CD4-positive, alpha-beta T cell treated with Interleukin-15 for 1 hour (primary cell): ENCODE measurements at places on chromosomes 6 and 20.

GRCh38 chr6:159976686-159977254 is 7.9 kb downstream of the IGF2R start:
- no peak for DNase-seq

GRCh38 chr6:145830612-145831011 is 16.0 kb upstream of the FBXO30 start:
- no peak for DNase-seq

- no peak for DNase-seq
Measured at GRCh38 chr6:33868141-33868540, 64.3 kb upstream of the MLN start.

DNA sequence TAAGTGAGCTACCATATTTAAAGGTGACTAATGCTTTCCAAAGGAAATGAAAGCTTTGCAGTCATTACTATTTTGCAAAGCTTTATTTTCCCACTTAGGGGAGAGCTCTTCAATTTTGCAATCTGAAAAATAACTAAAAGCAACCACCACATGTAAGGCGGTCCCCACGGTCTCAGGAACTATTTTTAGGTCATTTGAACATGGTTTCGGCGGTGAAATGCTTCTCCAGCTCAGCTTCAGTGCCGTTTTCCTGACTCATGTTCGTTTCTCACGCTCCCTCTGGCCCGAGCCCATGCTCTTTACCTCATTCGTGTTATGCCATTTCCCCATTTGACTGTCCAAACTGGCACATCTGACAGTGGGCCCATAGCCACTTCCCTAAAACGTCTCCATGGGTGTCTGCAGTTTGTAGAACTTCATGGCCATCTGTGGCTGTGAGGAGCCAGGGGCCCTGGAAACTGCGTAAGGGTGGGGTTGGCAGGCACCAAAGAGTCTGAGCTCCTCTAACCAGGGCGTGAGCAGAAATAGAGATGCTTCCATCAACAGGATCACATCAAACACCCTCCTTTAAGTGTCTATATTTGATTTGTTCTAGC is 46.5 kb downstream of the ADTRP start:
- DNase-seq: peak; percentile 83

DNA sequence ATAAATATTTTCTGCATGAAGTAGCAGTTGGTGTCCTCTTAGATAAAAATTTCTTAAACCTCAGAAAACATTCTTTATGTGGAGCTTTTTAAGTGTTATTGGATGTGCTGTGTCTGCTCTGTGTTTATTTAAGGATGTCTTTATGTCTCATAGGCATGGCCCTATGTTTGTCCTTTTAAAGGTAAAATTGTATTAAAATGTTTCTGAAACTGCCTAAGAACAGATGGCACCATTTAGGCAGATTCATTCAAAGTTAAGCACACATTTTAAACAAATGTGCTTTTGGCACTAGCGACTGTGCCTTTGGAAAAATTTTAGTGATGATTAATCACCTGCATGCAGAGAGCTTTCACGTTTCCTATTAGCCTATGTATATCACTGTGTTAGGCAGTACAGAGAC is 125.2 kb downstream of the KIF6 start:
- no peak for DNase-seq

GRCh38 chr6:128821116-128821515 is 61.8 kb upstream of the LAMA2 start:
- DNase-seq: no peak

GRCh38 chr6:20099156-20099555 is 113.1 kb downstream of the MBOAT1 start:
- DNase-seq: no peak

DNA sequence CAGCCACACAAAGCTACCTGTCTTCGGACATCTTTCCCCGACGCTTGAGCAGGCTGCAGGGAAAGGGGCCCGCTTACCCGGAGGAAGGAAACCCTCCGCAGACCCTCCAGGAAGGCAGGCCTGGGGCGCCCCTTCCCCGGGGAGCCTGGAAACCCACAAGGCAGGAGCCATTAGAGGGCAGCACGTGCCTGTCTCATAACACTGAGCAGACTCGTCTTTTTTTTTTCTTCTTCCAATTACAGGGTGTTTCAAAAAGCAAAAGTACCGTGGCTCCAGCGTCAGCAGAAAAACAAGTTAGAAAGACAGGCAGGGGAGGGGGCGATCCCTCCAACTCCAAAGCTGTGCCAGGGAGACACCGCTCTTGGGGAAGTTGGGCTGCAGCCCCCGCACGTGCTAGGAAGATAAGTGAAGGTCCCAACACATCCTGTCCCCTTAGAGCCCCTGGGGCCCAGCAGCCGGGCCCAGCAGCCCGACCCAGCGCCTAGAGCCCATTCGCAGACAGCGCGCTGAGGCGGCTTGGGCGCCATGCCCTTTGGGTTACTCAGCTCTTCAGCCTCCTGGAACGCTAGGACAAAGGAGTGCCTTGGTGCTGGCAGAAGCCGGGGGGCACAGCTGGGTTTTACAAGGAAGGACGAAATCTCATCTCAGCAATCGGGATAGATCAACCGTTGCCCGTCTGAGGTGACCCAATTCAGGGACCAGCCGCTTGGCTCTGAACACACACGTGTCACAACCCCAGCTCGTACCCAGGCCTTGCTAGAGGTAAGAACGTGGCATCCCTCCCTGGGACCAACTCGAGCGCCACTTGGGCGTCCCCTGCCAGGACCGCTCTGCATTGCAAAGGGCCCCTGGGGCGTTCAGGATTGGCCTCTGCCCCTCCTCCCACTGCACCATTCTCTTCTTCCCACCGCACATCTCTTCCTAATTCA is 136.3 kb downstream of the LY86 start:
- DNase-seq: peak; percentile 57

DNA sequence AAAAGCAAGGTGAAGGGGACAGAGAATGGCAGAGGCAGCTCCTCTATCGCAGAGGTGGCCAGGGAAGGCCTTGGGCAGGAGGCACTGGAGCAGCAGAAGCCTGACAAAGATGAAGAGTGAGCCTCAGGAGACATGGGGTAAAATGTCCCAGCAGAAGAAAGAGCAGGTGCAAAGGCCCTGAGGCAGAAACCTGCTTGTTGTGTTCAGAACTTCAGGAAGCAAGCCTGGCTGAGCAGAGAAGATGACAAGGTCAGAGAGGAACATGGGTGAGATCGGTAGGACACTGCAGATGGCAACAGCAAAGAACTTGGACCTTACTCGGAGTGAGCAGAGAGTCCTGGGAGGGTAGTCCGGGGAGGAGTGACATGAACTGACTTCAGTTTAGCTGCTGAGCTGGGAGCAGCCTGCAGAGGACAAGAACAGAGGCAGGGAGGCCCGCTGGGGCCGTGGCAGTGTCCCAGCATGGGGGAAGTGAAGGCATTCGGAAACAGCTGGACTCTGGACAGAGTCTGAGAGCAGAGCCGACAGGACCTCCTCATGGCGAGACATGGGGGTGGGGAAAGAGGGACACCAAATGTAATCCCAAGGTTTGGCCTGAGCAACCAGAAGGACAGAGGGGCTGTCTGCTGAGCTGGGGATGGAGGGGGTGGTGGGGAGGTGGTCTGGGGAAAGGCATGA is 106.3 kb downstream of the PREX1 start:
- DNase-seq: no peak

DNA sequence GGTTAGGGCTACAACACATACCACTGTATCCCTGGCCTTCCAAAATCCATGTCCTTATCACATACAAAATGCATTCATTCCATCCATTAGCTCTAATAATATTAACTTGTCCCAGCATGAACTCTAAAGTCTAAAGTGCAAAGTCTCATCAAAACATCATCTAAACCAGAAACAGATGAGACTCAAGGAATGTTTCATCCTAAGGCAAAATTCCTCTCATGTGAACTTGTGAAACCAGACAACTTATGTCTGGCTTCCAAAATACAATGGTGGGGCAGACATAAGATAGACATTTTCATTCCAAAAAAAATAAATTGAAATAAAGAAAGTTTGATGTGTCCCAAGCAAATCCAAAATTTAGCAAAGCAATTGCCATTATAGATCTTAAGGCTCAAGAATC is 257.4 kb downstream of the HTR1B start:
- DNase-seq: no peak

- DNase-seq: no peak
Measured at GRCh38 chr20:14521016-14521415, 183.6 kb upstream of the FLRT3 start.

GRCh38 chr6:74073999-74074398 is 378.0 kb downstream of the CD109 start:
- no peak for DNase-seq

GRCh38 chr6:158793432-158793831 is 25.7 kb downstream of the EZR start:
- DNase-seq: no peak

GRCh38 chr6:132298344-132298949 is 102.8 kb downstream of the MOXD1 start:
- no peak for DNase-seq

- DNase-seq: no peak
Measured at GRCh38 chr6:53302678-53303360, 45.9 kb downstream of the ELOVL5 start.

DNA sequence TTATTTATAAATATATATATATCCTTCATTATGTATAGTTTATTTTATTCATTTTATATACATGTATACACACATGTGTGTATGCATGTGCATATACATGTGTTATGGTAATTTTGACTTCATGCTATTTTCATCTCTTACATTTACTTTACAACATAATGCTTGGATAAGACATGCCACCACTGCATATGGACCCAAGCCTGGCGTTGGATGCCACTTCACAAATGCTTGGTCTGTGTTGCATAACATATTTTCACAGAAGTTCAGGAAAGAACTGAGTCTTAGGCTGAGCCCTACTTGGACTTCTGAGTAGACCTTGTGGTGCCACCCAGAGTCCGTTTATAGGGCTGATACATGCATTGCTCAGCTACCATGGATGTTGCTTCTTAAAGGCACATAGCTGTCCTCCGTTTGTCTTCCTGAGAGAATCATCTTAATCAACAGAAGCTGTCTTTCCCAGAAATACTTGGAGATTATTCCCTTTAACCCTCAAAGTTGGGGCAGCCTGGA is 337.8 kb downstream of the BTBD3 start:
- no peak for DNase-seq

DNA sequence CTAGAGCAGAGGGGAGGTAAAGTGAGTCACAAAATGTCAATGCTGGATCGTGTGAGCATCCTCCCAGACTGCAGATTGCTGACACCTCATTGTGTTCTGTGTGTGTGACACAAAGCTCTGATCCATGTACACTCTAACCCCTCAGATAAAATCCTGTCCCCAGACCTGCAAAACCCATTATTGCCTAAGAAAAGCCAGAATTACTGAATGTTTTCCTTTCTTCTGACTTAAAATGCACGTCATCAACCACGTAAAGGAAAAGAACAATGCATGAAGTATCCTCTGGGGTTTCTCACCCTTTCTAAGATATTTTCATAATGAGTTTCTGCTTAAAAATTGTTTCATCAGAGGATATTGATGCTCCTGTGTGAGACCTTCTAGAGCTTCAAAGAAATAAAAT is 218.0 kb upstream of the PREP start:
- no peak for DNase-seq

DNA sequence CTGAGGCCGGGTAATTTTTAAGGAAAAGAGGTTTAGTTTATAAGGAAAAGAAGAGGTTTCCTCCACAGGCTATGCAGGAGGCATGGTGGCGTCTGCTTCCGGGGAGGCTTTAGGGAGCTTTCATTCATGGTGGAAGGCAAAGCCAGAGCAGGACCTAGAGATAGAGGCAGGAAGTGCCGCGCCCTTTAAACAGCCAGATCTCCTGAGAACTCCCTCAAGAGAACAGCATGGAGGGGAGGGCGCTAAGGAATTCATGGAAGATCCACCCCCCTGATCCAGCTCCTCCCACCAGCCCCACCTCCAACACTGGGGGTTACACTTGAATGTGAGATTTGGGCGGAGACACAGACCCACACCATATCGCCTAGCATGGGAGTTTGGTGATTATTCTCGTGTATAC is 13.9 kb upstream of the DACT2 start:
- DNase-seq: no peak

DNA sequence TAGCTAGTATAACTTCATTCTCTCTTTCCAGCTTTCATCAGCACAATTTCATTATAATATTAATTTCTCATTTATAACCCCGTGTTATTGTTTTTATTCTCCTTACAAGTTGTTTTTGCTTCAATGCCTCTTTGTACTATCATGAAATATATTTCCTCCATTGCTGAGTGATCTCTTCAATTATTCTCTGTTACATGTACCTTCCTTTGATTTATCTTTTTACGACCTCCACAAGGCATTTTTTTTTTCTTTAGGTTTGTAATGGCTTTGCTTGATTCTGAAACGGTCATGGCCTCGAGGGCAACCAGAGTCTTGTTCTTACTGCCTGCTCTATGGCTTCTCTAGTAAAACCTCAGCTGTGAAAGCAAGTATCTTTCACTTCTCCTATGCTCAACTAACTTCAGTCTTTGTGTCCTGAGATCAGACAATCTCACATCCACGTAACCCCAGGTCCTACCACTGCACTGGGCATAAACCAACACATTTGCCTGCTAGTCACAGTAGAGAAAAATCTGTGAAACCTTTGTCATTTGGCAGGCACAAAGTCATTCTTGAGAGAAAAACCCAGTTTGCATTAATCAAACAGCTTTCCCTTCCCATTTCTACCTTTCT is 119.9 kb downstream of the UST start:
- DNase-seq: no peak

- no peak for DNase-seq
Measured at GRCh38 chr6:118354641-118355040, 193.5 kb upstream of the PLN start.

GRCh38 chr20:58173930-58174707 is 54.3 kb downstream of the ANKRD60 start:
- DNase-seq: no peak

- DNase-seq: no peak
Measured at GRCh38 chr20:36061754-36062153, 92.8 kb upstream of the EPB41L1 start.

DNA sequence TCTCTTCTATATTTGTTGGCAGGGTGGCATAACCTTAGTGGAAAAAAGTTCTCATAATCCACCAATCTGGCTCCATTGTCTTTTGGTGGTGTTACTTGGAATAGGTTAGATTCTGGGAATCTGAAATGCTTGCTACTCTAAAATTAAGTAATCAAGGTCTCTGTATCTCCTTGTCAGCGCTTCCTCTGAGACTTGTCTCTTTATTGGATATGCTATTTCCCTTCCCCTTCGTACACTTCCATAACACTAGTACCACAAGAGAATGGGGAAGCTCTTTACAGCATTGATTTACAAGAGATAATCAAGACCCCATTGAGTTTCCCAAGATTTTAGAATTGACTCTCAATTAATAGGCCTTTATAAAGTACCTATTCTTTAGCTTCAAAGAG is 280.2 kb downstream of the ADGB start:
- no peak for DNase-seq

GRCh38 chr6:75203721-75204120 is 2.1 kb downstream of the COL12A1 start:
- DNase-seq: no peak
